ENCODE measurements at places on chromosomes 12 and 14. TPM values are rescaled to one million over a fixed set of nuclear protein-coding genes. Genes with fewer than 3 reads are reported as not detected.

- no peak for DNase-seq
These were observed 41.2 kb upstream of the C12orf75 start for GRCh38 chr12:105289114-105289904.

Gene OXA1L
- polyA plus RNA-seq = 56.7 TPM

Gene CATSPERB
- 6.0 TPM for polyA plus RNA-seq

DNA sequence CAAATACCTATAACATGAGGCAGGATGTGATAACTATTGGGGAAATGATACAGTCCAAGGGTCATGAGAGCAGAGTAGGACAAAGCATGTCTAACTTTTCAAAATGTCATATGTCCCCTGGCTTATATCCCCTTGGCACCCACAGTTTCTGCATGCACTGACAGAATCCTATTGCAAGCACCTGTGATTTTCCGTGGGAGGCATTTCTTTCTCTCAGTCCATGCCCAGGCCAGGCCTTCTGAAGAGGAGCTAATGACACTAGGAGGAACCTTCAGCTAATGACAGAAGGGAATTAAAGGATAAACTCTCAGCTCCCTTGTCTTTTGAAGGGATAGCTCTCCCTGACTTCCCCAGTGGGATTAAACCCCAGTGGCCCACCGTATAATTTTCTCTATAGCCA, 249.2 kb downstream of the TTC6 start:
- DNase-seq = no peak

- no peak for DNase-seq
These were observed 321.0 kb upstream of the RTL1 start for GRCh38 chr14:101224356-101225156.

DNA sequence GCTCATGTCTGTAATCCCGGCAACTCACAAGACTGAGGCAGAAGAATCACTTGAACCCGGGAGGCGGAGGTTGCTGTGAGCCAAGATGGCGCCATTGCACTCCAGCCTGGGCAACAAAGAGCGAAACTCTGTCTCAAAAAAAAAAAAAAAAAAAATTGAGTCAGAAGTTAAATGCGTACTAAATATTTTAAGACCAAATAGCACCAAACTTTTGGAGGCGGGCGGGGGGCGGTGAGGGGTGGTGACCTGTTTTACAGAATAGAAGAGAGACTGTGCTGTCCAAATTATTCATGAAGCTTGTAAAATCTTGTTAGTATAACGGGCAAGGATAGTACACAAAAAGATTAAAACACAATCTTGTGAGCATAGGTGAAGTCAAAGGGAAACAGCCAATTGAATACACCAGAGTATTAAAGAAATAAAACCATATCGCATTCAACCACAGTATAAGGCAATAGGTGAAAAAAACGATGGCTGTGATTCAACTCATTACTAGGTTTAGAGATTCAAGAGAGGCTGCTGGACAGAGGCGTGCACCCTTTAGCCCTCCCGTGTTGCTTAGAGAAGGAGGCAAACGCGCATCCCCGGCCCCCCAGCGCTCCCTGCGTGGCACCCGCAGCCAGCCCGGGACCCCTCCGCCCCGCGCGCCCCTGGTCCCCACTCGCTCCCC, 571 bp downstream of the ZNF891 start:
- peak; percentile 13 for DNase-seq

DNA sequence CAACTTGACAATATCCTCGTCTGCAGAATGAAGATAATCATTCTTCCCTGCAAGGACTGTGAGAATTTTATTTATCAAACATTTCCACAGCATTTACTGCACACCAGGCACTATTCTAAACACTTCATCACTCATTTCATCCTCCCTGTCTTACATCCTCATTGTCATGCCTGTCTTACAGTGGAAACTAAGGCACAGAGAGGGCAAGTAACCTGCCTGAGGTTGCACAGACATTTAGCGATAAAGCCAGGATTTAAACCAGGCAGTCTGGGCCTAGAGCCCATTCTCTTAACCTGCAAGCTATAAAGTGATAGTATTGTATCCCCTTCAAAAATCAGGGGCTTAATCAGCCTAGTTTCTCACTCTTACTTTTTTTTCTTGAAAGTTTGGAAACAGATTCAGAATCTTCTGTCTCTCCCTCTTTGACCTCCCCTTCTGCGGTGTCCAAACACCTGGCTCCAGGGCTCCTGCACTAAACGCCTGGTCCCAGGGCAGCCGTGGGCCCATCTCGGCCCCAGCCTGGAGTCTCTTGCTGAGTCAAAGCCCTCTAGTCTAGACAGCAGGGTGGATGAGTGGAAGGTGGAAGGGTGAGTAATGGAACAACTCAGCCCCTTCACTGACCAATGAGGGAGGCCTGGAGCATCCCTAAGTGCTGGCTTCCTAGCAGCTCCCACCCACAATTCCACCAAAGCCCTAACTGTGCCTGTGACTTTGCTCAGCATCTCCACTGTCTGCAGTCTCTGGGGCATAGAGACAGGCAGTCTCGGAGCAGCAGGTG, 12.5 kb downstream of the ISM2 start:
- no peak for DNase-seq

GRCh38 chr12:73372856-73373255, 1100.7 kb downstream of the TRHDE start:
- no peak for DNase-seq

Gene UNG
- polyA plus RNA-seq = 7.1 TPM

GRCh38 chr12:92445253-92446082, 257.3 kb upstream of the PLEKHG7 start:
- no peak for DNase-seq

DNA sequence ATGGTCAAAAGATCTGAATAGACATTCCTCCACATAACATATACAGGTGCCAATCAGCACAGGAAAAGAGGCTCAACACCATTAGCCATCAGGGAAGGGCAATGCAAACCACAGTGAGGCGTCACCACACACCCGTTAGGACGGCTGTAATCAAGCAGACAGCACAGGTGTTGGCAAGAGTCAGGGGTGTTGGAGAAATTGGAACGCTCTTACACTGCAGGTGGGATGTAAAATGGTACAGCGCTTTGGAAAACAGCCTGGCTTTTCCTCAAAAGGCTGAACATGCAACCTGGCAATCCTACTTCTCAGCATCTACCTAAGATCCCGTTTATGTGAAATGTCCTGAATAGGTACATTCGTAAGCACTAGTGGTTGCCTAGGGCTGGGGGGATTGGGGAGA, 21.5 kb upstream of the MMP17 start:
- no peak for DNase-seq

- no peak for DNase-seq
These were observed 60.9 kb upstream of the FZD10 start for GRCh38 chr12:130101370-130101769.

GRCh38 chr12:116143909-116144308, 133.6 kb downstream of the MED13L start:
- DNase-seq = no peak

Gene LIN7A
- polyA plus RNA-seq = 0.19 TPM

DNA sequence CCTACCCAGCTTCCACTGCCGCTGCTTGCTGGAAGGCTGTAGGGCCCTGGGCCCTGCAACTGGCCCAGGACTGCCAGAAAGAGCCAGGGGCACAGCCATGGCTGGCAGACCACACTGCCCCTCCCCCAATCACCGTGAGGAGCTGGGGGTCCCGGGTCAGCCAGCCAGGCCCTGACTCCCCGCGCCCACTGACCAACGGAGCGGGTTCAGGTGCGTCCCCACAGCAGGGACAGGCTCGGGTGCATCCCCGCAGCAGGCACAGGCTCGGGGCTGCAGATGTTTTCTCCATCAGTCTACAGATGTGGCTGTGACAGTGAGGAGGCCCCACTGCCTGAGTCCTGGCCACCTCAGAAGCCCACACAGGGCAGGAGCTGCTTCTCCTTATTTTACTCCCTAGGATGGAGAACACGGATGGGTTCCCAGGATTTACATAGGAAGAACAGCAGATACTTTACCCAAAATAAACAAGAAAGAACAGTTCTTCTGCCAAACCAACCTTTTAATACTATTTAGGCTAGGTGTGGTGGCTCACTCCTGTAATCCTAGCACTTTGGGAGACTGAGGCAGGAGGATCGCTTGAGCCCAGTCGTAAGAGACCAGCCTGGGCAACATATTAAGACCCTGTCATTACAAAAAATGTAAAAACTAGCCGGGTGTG, 61.1 kb downstream of the TESC start:
- DNase-seq = peak; percentile 56

DNA sequence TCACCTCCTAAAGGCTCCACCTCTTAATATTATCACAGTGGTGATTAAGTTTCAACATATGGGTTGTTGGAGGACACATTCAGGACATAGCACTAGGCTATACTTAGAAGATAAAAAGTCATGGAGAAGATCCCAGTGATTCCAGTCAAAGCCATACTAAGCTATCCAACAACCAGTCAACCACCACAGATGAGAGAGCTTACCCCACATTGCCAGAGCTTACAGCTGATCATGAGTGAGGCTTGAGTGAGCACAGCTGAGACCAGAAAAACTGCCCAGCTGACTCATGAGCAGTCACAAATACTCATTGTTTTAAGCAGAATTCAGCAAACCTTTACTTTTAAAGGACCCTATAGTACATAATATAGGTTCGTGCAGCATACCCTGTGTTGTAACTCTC, 85.1 kb downstream of the DRAM1 start:
- DNase-seq = no peak

Gene PEBP1
- polyA plus RNA-seq = 287 TPM

DNA sequence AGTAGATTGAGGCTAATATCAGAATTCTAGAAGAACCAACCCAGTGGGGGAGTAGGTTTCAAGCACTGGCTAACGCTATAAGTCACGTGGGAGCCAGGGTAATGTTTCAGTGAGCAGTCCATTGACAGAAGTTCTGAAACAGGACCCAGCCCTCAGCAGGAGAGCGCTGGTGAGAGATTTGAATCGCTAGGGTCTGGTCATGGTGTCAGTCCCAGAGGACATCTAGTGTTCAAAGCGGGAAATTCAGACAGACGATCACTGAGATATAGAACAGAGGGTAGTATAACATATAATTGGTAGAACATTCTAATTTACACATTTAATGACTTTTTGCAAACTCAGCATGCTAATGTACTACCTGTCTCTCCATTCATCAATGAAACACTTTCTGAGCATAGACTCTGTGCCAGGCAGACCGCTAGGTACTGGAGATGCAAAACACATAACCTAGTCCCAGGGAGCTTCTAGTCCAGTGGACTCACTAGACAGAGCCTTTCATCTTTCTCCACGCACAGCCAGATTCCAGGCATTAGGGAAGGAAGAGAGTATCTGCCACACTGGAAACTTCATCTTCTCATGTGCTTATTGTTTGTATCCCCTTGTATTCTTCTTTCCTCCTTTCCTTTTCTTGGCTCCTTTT, 35.4 kb upstream of the RNASE3 start:
- DNase-seq = peak; percentile 59

- DNase-seq = no peak
These were observed 42.2 kb upstream of the SLC6A13 start for GRCh38 chr12:304805-305204.

Gene WNT1
- not detected for polyA plus RNA-seq

Gene GYS2
- polyA plus RNA-seq = not detected

GRCh38 chr12:70077441-70077840, 165.8 kb upstream of the CNOT2 start:
- DNase-seq = no peak

Gene PRKAB1
- polyA plus RNA-seq = 20.6 TPM

- no peak for DNase-seq
These were observed 1.6 kb upstream of the CDKN1B start for GRCh38 chr12:12715459-12716150.

GRCh38 chr12:116692605-116693004, 45.3 kb downstream of the SPRING1 start:
- DNase-seq = no peak

DNA sequence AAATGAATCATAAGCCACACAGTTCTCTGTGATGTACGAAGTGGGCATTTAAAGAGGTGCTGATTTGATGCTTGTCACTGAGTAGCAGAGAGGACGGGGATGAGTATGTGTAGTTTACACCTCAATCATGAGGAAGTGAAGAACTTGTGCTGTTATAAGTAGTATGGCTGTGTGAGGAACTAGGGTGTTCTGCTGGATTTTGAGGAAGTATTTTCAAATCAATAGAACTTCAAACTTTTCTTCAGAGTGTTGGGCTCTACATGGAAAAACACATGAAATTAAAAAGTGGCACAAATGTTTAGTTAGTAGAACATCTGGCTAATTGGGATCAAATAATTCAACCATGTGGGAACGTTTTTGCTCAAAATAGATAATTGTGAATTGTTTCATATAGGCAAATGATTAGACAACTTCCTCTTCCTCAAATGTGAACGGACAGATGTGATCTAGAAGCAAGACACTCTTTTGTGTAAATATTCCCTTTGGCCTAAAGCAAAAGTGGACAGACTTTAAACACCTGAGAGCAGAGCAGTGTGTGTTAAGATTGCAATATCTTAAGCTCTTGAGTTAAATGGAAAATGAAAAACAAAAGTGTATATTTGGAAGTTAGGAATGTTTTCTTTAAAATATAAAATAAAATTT, 168.5 kb downstream of the NAV3 start:
- no peak for DNase-seq

Gene GPR84
- 0.27 TPM for polyA plus RNA-seq

Gene SYNE2
- 57.5 TPM for polyA plus RNA-seq

DNA sequence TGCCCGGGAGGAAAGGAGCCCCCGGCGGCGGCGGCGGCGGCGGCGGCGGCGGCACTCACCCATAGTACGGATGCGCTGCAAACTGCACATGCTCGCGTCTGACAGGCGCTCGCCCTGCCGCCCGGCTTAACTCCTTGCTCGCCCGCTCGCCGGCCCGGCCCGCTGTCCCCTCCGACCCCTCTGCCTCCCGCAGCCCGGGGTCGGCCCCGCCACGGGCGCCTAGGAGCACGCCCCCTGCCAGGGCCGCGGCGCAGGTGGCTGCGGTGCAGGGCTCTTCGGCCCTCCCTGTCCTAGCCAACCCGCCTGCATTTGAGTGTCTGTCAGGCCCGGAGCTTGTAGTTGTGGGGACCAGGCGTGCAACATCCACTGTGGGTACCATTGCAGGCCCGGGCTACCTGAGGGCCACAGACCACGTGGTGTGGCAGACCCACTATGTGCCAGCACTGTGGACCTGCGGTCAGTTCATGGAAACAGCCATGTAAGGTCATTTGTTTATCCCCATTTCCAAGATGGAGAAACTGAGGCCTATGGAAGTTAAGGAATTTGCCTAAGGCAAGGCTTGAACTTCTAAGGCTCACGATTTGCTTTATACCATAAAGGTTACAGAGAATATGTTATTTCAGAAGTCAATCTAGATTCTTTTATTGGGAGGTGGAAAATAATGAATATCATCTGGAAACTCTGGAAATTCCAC, 17.6 kb upstream of the PLEKHH1 start:
- DNase-seq = no peak

Gene FCF1
- polyA plus RNA-seq = 12.9 TPM

DNA sequence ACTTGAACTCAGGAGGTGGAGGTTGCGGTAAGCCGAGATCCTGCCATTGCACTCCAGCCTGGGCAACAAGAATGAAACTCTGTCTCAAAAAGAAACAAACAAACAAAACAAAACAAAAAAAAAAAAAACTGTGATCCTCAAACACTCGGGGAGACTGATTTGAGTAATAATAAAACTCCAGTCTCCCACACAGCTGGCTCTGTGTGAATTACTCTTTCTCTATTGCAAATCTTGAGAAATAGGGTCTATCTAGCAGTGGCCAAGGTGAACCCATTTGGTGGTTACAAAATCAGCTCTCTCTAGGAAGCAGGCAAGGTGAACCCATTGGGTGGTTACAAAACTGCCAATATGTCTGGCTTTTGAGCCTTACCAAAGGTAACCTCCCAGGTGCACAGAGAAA, 6.0 kb upstream of the ACOT6 start:
- DNase-seq = no peak

GRCh38 chr12:113609692-113610469, 138.2 kb upstream of the LHX5 start:
- no peak for DNase-seq

GRCh38 chr12:56709759-56710376, 15.2 kb downstream of the NACA start:
- DNase-seq = no peak

Gene AP1G2
- polyA plus RNA-seq = 392 TPM
